ENCODE measurements at places on chromosomes 7 and 10.

DNA sequence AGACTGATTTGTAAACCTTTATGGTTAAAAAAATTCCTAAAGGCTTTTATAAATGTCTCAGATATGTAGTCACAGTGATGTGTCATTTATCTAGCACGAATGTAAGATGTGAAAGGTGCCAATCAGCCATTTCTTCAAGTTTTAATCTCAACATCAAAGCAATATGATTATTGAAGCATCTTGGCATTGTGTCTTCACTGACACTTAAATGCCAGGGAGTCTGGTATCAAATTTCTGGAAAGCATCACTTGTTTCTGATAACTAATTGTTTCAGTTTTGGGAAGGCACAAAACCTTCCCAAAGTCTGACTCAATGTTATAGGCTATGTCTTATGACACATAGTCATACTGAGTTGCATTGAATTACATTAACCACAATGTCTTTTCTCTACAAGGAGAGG is 492.0 kb upstream of the CNTNAP2 start:
- peak; percentile 77 for DNase-seq

GRCh38 chr7:49638166-49638565 is 135.3 kb upstream of the VWC2 start:
- no peak for DNase-seq

DNA sequence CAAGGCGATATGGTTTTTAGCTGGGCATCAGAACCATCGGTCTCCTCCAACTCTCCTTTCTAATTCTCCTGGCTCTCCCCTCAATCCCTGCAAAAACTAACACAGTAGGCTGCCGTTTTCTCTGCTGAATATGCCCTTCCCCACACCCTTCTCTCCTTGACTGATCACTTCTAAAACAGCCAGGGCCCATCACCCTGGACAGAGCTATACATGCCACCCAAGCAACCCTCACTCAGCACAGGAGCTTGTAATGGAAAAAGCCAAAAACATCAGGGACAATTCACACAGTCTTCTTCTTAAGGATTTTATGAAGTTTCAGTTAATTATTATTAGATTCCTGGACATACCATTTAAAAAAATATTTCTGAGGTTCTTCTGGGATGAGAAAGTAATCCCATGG is 61.5 kb downstream of the PIK3AP1 start:
- DNase-seq, result no peak

- no peak for DNase-seq
These were observed 7.1 kb downstream of the CHAT start for GRCh38 chr10:49620841-49621378.

DNA sequence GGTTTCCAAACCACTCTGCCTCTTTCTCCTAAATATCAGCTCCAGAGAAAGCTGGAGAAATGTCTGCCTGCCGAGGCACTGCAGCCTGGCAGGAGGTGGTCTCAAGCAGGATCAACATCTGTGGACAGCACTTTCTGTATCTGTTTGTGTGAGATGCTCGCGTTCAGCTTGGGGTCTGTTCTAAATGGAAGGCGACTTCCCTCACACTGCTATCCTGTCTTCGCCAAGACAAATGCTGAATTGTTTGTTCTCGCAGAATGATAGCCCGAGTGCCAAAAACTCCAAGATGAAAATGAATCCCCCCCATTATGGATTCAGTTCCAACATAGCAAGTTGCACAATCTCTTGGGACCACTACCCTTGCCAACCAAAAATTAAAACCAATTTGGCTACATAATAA is 72.2 kb upstream of the PALS2 start:
- DNase-seq, result no peak

DNA sequence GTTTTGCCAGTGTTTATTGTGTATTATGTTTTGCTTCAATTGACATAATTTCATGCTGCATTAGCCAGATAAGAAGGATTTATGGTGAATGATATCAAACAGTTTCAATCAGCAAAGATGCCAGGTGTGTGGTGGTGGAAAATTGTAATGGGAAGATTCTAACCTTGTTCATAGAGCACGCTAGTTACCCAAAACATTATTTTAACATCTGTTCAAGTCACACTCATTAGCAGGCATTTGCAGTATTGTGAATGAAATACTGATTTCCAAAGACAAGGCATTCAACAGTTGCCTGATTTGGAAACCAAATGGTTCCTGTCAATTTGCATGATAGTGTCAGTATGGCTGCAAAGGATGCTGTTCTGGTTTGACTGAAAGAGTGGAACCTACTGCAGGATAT is 129.7 kb downstream of the EPC1 start:
- no peak for DNase-seq

DNA sequence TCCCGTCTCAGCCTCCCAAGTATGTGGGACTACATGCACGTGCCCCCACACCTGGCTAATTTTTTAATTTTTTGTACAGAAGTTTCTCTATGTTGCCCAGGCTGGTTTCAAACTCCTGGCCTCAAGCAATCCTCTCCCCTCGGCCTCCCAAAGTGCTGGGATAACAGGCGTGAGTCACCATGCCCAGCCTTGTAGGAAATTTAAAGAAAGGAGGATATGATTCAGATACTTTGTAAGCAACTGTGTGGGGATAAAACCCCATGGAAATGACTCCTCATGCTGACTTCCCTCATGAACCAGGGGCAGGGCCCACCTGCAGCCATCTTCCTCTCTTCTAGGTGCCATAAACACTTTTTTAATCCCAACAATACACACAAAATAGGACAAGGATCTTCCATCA is 50.2 kb downstream of the APBB1IP start:
- peak; percentile 49 for DNase-seq

DNA sequence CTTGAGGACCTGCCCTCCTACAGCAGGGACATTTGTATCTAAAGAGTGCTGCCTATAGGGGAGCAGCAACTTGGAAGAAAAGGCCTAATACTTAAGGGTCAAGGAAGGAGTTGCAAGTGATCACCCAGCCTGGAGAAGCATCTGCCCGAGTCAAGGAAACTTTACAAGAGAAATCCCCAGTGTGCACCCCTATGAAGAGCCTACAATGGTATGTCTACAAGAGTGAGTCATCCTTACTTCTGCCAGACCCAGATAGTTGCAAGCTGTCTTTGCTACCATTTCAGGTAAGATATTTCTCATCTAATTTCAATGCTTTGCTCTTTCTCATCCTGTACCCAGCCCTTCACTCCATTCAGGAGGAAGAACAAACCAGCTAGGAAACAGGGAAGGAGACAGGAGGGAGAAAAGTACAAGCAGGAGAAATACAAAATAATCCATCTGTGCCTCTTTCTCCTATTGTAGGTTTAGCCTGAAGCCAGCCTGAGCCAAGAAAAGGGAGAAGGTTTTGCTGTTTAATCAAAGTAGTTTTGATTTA is 34.4 kb upstream of the AGR3 start:
- DNase-seq, result peak; percentile 93

DNA sequence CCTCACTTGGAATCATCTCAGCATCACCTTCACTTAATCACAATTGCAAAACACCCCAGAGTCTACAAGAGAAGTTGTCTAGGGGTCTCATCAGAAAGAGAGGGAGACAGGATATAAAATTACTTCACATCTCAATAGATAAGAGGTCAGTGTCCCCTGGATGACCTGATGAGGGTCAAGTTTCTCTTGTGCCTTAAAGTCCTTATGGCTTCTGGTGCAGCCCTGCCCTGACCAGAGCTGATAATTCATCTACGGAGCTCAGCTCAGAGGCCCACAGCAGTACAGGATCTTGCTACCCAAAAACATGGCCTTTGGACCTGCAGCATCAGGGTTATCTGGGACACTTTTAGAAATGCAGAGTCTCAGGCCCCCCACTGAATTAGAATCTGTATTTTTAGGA is 111.1 kb upstream of the GLI3 start:
- DNase-seq, result no peak

DNA sequence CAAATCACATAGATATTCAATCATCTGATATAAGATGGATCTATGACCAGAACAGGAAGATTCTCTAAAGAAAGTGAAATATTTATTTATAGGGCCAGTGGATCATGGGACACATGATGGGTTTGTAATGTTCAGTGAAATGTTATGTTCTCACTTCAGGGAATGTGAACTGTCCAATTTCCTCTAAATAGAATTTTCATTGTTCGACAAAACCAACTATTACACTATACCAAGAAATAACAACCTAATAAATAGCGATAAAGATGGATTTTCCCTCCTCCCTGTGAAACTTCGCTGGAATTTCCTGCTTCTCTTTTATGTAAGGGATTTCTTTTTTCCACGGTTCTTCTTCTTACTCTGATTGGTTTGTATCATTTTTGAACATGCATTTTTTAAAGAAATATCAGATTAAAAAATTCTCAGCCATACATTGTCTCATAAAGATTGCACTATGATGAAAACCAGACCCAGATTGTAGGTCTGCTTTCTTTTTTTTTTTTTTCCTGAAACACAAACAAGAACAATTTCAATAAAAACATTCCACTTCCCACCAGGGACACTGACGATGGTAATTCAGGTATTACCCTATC is 139.8 kb upstream of the ZEB1 start:
- no peak for DNase-seq

GRCh38 chr10:123393170-123393569 is 239.0 kb downstream of the BUB3 start:
- DNase-seq, result no peak

DNA sequence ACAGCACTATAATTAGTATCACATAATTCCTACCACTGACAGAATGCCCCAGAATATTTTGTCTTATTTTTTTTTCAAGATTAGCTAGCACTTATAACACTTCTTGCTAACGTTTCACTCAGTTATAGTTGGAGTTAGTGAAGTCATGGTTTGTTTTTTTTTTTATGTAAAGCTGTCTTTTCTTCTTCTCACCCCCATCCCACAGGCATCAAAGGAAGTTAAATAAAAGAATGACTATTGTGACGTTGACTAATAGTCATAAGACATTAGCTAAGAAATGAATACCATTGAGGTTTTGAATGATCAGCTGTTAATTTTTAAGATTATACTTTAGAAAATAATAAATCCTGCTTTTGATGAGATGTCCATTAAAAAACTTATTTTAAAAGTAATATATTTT is 498.3 kb downstream of the GFRA1 start:
- DNase-seq, result no peak

- no peak for DNase-seq
These were observed 353.5 kb upstream of the HPS1 start for GRCh38 chr10:98800263-98800662.

GRCh38 chr10:125698481-125698998 is 15.6 kb upstream of the TEX36 start:
- DNase-seq, result no peak

DNA sequence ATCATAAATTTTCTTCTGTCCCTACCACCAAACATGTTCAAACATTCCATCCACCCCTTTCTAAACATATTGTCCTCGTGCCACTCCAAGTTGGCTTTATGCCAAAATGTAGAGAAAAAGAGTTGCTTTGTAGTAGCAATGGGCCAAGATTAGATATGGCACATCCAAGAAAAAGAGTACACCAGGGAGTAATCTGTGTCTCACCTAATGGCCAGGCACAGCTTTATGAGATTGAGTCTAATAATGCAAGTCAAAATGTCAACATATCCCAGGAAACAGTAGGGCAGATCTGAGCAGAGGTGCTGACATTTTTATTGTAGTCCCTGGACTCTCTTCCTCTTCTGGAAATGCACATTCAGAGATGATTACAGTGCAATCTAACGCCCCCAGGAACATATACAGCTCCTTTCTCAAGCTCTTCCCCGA is 5.7 kb upstream of the OR6V1 start:
- no peak for DNase-seq

DNA sequence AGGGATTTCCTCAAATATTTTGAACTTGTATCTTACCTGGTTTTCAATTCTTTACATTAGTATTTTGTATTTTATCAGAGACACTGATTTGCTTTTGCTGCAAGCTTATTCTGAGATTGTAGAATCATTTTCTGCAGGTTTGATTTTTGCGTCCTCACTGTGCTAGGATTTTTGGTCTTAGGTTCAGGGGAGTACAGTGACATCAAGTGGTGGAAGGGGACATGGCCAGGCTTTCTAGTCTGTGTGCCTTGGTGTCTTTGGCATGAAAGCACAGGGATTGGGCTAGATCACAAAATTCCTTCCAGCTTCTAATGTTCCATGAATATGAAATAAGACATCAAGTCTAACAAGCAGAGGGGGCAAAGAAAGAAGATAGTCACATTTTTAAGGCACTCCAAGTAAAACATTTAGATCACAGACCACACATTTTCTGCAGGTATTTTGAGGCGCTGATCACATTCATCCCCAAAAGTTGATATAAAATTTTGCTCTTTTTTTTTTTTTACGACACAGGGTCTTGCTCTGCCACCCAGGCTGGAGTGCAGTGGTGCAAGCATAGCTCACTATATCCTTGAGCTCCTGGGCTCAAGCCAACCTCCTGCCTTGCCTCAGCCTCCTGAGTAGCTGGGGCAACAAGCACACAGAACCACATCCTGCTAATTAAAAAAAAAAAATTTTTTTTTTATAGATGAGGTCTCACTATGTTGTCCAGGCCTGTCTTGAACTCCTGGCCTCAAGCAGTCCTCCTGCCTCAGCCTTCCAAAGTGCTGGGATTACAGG is 124.4 kb downstream of the PON1 start:
- DNase-seq, result peak; percentile 51

DNA sequence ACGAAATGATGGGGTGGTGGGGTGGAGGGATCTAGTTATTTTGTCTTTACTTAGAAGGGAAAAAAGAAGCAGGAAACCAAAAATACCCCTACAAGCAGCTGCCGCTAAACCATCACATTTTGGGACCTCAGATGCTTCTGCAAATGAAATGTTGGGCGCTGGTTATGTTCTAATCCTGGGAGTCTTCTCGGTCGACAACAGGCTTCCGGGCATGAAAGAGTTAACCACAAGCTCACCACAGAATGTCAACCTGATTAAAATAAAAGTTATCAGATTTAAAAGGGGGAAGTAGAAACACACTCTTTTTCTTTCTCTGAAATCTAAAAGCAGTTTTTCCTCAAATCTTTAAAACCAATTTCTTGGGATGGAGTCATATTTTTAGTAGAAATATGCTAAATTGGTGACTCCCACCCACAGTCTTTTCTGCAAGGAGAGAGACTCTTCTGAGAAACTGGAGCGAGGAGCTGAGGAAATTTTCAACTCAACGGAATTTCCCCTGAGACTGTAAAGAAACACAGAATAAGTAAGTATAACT is 16.8 kb downstream of the IL2RA start:
- no peak for DNase-seq

DNA sequence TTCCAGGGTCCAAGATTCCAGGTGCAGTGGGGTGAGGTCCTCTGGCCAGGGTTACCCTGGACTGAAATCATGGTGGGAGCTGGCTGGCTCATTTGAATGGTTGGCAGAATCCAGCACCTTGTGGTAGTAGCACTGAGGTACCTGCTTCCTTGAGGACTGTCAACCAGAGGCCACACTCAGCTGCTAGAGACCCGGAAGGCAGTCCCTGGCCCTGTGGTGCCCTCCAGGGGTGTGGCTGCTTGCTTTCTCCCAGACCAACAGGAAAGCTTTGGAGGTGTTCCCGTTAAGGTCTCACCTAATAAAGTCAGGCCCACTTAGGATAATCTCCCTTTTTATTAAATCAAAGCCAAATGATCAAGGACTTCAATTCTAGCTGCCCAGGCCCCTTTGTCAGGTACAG is 107.7 kb upstream of the GDF10 start:
- DNase-seq, result no peak

DNA sequence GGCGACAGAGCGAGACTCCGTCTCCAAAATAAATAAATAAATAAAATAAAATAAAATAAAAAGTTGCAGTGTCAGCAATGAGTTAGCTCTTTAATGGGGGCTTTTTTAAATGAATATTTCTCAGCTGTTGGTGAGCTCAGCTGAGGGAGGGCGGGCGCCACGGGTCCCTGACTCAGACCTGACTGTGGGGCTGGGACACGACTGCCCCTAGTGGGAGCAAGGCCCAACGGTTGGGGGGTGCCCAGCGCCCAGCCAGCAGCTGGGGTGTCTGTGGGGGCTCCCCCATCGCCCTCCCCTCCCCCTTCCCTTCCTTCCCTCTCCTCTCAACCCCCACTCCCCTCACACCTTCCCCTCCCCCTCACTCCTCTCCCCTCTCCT is 46.6 kb downstream of the PWWP2B start:
- DNase-seq, result peak; percentile 32

Measured in fibroblast of lung (primary cell).